ENCODE measurements at places on chromosomes 12 and 14.

GRCh38 chr12:116710370-116711150 lies 27.3 kb downstream of the SPRING1 start:
- DNase-seq: no peak

- DNase-seq: no peak
Observed at GRCh38 chr12:49365542-49365941, 1.7 kb upstream of the SPATS2 start.

DNA sequence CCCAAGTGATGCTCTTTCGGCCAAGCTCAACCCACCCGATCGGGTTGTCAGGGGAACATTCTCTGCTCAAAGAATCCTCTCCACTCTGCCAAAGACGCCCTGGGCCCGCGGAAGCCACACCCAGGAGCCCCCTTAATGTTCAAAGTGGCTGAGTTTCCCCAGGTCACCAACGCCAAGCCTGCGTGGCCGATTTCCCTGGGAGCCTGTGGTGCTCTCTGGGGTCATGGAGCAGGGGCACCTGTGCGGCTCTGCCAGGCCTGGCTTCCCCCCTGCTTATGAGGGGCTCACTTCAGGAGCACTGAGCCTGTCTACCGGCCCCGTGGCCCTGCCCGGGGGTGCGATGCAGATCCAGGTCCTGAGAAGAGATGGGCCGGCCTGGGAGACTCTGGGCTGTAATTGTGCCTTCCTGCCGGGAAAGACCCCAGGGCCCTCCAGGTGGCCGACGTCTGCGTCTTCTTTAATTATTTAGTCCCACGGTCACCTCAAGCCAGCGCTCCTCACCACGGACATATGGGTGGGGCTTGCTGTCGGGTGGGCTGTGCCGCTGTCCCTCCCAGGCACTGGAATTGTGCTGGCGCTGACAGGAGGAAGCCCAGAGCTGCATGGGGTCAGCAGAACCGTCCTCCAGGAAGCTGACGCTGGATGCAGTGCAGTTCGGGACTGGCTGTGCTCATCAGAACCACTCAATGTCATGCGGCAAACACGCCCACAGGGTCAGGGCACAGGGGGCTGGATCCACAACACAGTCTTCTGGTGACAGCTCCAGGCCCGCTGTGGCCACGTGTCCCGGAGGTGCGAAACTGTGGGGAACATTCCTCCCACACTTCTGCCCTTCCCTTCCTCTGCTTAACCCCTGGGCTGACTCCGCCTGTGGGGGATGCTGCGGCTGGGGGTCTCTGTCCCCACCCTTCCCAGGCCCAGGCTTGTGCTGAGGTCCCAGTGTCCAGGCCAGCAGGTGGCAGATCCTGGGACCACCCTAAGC lies 267.6 kb upstream of the SFSWAP start:
- no peak for DNase-seq

DNA sequence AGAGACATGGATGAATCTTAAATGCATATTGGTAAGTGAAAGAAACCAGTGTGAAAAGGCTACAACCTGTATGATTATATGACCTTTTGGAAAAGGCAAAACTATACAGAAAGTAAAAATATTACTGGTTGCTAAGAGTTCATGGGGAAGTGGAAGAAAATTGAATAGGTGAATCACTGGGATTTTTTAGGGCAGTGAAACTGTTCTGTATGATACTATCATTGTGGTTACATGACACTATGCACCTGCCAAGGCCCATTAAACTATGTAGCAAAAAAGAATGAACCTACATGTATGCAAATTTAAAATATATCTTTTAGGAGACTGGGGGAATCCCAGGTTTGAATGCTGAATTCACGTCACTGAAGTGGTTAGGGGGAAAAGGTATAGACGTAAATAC lies 12.6 kb upstream of the OR8S1 start:
- DNase-seq: no peak

DNA sequence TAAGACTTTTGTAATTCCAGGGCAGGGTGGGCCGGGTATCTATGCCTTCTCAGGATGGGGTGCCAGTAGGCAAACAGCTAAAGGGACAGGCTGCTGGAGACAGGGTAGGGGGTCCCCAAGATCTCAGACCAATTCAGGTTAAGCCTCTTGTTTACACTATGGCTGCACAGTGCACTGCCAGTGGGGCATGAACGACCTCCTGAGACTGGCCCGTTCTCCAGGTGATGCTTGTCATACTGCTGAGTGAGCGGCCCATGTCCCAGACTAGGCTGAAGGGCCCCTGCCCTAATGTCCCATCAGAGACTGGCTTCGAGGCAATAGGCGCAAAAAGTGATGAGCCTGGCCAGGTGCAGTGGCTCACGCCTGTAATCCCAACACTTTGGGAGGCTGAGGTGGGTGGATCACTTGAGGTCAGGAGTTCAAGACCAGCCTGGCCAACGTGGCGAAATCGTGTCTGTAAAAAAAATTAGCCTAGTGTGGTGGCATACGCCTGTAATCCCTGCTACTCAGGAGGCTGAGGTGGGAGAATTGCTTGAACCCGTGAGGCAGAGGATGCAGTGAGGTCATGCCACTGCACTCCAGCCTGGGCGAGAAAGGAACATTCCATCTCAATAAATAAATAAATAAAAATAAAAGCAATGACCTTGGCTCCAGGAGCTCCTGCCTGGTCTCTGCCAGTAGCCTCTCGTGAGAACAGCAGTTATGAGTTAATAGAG lies 12.6 kb downstream of the SLC25A29 start:
- DNase-seq: no peak

GRCh38 chr12:106020736-106021135 lies 118.0 kb downstream of the NUAK1 start:
- no peak for DNase-seq

GRCh38 chr14:21089271-21089670 lies 9.2 kb downstream of the ZNF219 start:
- no peak for DNase-seq

- DNase-seq: no peak
Observed at GRCh38 chr14:76219873-76220272, 68.2 kb downstream of the GPATCH2L start.

DNA sequence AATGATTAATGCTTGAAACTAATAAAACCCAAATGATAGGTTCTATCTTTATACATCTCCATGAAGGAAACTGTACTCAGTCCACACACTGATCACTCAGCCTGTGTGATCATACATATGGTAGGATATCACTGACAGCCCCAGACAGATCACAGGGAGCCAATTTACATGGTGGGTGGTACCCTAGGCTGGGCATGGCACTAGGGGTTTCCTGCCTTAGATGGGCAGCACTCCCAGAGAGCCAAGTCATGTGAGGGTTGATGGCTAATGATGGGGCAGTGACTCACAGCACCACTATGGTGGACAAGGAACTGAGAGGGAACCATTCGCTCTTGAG lies 89.6 kb upstream of the PTPRR start:
- DNase-seq: no peak

- DNase-seq: no peak
Observed at GRCh38 chr14:84535976-84536375, 994.0 kb upstream of the FLRT2 start.

DNA sequence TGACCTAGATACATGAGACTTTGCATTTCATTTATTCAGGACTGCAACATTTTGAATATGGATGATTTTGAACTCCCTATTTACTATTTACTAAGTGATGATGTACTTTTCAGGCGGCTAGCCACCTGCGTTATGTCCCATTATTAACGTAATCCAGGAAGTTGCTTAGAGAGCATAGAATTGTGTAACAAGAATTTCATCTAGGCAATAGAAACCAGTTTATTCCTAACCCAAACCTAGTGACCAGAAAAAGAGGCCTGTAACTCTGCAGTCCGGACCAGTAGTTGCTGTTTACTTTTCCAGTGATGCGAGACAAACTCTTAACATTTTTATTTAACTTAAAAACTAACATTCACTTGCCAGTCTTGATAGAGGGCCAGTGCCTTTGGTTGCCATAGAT lies 12.3 kb downstream of the NUDT4 start:
- no peak for DNase-seq

DNA sequence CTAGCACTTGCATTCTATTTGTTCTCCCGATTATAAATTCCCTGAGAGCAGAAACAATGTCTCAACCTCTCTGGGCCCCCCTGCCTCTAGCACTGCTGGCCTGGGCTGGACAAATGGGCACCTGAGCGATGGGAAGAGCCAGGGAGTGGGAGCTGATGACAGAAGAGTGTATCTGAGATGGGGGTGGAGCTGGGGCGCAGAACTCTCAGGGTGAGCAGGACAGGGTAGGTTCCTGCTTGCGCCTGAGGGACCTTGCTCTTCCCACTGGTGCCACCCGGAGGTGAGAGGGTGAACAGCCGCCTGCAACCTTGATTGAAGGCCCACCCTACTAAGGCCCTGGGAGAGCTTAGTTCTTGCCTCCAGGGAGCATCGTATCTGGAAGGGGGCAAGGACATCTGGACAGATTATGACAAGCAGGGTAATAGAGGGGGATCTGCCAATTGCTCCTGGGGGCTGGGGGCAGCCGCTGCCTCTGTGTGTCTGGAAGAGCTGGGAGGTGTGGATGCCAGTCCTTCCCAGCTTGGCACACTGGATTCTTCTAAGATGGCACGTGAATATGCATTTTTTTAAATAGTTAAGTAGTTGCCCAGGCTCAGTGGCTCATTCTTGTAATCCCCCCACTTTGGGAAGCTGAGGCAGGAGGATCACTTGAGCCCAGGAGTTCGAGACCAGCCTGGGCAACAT lies 43.0 kb upstream of the TSPAN9 start:
- DNase-seq: peak; percentile 32

- no peak for DNase-seq
Observed at GRCh38 chr14:86990396-86990795, 1002.6 kb downstream of the GALC start.

DNA sequence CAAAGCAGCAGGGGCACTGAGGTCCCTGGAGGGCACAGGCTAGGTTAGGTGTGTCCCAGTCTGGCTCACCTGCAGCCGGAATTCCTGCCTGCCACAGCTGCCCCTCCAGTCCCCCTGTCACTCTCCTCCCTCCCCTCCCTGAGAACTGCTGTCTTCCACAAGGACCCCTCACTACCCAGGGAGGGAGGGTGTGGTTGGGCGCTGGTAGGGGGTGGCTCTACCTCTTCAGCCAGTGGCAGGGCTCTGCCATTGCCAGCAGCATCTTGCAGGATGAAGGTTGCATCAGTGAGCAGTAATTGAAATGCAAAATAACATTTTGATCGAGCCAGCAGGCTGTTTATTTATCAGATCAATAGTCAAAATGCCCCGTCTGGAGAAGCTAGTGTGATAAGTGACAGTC lies 45.7 kb downstream of the ESRRB start:
- DNase-seq: no peak

GRCh38 chr12:57609781-57610553 lies 1.3 kb upstream of the ARHGEF25 start:
- DNase-seq: no peak

- no peak for DNase-seq
Observed at GRCh38 chr14:53879022-53879686, 77.5 kb downstream of the BMP4 start.
